Breast epithelium (tissue), 4 donors: ENCODE measurements at places on chromosomes 4 and X. TPM values are rescaled to one million over a fixed set of nuclear protein-coding genes. Genes with fewer than 3 reads are reported as not detected.
A peak's percentile ranks its signal among the peaks of the same experiment; 100 is the strongest.

- no peaks in the 10 kb centered on the region for H3K36me3 ChIP-seq
- no peak for DNase-seq
Observed at GRCh38 chr4:149932188-149932587, 116.5 kb upstream of the IQCM start.

DNA sequence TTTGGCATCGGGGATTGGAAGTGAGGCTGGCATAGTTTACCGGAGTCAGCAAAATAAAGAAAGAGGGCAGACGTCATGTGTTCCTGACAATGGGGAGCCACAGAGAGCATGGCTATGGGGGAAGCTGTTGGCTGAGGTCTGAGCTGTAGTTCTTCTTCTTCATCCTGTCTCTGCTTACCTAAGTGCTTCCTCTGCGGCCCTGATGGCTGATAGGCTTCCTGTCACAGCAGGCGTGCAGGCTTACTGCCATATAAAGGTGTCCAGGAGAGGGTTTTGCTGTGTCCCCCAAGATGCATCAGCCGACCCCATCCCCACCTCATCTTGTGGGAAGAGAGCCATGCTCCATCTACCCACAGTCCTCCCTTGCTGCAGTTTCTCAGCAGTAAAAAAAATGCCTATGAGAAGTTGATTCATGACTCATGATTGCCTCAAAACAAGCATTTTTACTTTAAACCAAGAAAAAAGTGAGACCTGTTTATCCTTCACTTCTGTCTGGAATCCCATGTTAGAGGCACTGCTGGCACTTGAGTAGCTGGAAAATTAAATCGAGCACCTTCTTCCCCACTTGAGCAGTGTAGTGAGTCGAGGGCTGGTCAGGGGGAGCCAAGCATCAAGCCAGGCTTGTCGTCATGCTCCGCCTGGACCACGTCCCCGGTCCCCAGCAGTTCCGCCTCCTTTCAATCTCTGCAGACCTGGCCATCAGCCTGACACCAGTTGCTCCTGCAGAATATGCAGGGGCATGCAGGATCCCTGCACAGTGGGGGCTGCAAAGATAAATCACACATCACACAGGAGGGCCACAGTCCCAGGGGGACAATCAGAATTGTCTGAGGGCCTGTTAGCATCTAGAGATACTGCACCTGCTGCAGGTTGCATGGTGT is 237.8 kb downstream of the EVC2 start:
- DNase-seq, result peak; percentile 33
- no peak overlapping the region for H3K27ac ChIP-seq
- no peaks in the 10 kb centered on the region for H3K36me3 ChIP-seq

CLDN2 gene
- 0.33 TPM for total RNA-seq

GRCh38 chr4:3418029-3418762 is 23.6 kb upstream of the HGFAC start:
- no peaks in the 10 kb centered on the region for H3K27me3 ChIP-seq
- H3K4me1 ChIP-seq, result no peaks in the 10 kb centered on the region
- H3K27ac ChIP-seq, result no peak overlapping the region
- DNase-seq, result no peak

DNA sequence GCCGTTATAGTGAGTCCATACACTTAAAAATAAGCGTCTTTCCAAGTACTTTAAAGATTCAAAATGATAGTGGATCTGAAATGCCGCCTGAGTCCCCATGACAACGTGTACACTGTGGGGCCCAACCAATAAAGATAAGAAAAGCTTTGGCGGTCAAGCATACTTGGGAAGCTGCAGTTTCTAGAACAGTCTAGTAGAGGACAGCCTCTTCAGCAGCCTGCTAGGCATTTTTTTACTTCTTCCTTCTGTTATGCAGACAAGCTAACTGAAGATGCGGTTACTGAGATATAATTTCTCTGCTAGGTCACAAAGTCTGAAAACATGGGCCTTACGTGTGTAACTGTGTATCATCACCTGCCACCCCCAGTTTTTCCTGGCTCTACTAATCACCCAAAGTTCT is 402 bp upstream of the UPRT start:
- peak overlapping the region; percentile 60 for H3K4me3 ChIP-seq
- peak overlapping the region; percentile 96 for H3K27ac ChIP-seq
- no peaks in the 10 kb centered on the region for H3K27me3 ChIP-seq
- H3K4me1 ChIP-seq, result no peaks in the 10 kb centered on the region
- no peak for DNase-seq

DNA sequence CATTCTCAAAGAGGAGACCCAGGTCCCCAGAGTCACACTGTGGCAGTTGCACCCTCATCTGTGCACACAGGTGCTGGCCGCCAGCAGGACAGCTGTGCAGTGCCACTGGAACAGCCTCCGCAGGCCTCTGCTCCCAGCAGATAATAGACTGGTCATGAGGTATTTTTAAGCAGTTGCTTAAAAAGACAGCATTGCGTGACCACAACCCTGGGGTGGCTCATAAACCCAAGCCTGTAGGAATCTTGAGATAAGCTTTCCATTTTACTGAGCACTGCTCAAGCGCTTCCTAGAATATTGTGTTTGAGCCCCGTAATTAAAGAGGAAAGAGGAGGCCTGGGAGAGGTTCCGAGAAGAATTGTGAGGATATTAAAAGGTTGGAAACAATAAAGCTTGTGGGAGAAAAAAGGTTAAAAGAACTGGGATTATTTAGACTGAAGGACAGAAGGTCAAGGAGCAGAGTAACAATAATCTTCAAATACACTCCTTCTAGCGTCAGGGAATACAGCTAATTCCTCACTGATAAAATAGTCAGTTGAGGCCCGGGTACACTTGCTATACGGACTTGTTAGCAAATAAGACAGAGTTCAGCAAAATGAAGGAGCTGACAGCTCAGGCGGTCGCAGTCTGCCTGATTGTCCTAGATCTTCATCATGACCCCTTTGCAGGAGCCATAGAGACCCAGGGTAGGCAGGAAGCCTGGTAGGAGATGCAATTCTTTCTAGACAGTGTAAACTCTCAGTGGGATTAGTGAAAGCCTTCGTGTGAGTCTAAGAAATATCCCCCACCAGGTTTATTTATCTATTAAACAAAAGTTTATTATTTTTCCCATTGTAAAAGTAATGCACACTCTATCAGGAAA is 86.2 kb upstream of the KIT start:
- H3K27ac ChIP-seq, result no peak overlapping the region
- no peaks in the 10 kb centered on the region for H3K27me3 ChIP-seq
- DNase-seq, result no peak
- H3K36me3 ChIP-seq, result no peaks in the 10 kb centered on the region
- H3K4me1 ChIP-seq, result no peaks in the 10 kb centered on the region

XAGE1A gene
- total RNA-seq, result not detected

GRCh38 chr4:84596826-84597225 is 13.9 kb downstream of the CDS1 start:
- DNase-seq, result no peak
- H3K36me3 ChIP-seq, result no peaks in the 10 kb centered on the region
- no peaks in the 10 kb centered on the region for H3K4me1 ChIP-seq

PRICKLE3 gene
- 14.0 TPM for total RNA-seq

- no peak overlapping the region for H3K27ac ChIP-seq
- H3K27me3 ChIP-seq, result peaks cover 32% of the 10 kb centered on the region
- no peaks in the 10 kb centered on the region for H3K36me3 ChIP-seq
- DNase-seq, result no peak
- H3K4me3 ChIP-seq, result no peak overlapping the region
- no peaks in the 10 kb centered on the region for H3K4me1 ChIP-seq
Observed at GRCh38 chrX:78532363-78532762, 126.8 kb downstream of the RTL3 start.

- no peak for DNase-seq
- no peaks in the 10 kb centered on the region for H3K36me3 ChIP-seq
- H3K4me3 ChIP-seq, result no peak overlapping the region
- H3K4me1 ChIP-seq, result no peaks in the 10 kb centered on the region
Observed at GRCh38 chr4:14848229-14848628, 154.1 kb upstream of the CPEB2 start.

- H3K4me3 ChIP-seq, result no peak overlapping the region
- peaks cover 41% of the 10 kb centered on the region for H3K27me3 ChIP-seq
- no peak overlapping the region for H3K27ac ChIP-seq
- H3K4me1 ChIP-seq, result no peaks in the 10 kb centered on the region
Observed at GRCh38 chrX:37863728-37864127, 16.4 kb upstream of the DYNLT3 start.

- no peaks in the 10 kb centered on the region for H3K27me3 ChIP-seq
- DNase-seq, result no peak
- H3K27ac ChIP-seq, result no peak overlapping the region
- H3K36me3 ChIP-seq, result no peaks in the 10 kb centered on the region
Observed at GRCh38 chrX:41133551-41133950, 48.3 kb downstream of the USP9X start.

GRCh38 chrX:121307449-121307848 is 260.0 kb downstream of the GLUD2 start:
- H3K4me3 ChIP-seq, result no peak overlapping the region
- no peaks in the 10 kb centered on the region for H3K27me3 ChIP-seq
- no peaks in the 10 kb centered on the region for H3K4me1 ChIP-seq
- no peak overlapping the region for H3K27ac ChIP-seq
- no peak for DNase-seq

CXXC4 gene
- 0.32 TPM for total RNA-seq

LGI2 gene
- total RNA-seq, result 2.2 TPM
